ENCODE measurements at places on chromosomes 1 and 21. TPM values are rescaled to one million over a fixed set of nuclear protein-coding genes. Genes with fewer than 3 reads are reported as not detected.

OR2T2 gene
- total RNA-seq = not detected

CYP4B1 gene
- total RNA-seq = 0.23 TPM

GRCh38 chr1:162397039-162397448, 14.9 kb downstream of the SH2D1B start:
- DNase-seq = no peak

- DNase-seq = no peak
Observed at GRCh38 chr1:212512816-212513559, 80.3 kb downstream of the NENF start.

KIF14 gene
- 5.6 TPM for total RNA-seq
